ENCODE measurements at places on chromosomes 2 and 18.
A peak's percentile ranks its signal among the peaks of the same experiment; 100 is the strongest.

DNA sequence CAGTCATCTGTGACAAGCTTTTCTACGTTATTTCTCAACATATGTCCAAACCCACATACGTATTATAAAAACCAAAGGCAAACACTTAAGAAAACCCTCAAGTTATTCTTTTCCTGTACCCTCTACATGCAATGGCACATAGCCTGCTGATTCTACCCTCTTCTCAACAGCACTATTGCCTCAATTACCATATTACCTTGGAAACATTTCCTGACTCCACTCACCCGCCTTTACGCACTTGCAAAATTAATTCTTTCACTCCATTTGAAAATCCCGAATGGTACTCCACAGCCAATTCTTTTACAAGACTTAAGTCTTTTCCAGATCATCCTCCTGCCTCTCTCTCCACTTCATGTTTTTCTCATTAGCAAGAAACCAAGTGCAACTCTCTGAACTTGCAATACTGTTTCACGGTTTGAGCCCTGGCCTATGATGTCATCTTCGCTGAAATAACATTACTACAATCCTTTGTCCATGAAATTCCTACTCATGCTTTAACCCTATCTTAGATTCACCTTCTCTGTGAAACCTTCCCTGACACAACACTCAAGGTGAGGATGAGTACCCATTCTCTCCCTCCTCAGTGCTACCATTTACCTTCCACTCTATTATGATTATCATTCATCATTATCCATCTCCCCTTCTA, 29.0 kb downstream of the SESTD1 start:
- no peak for DNase-seq

DNA sequence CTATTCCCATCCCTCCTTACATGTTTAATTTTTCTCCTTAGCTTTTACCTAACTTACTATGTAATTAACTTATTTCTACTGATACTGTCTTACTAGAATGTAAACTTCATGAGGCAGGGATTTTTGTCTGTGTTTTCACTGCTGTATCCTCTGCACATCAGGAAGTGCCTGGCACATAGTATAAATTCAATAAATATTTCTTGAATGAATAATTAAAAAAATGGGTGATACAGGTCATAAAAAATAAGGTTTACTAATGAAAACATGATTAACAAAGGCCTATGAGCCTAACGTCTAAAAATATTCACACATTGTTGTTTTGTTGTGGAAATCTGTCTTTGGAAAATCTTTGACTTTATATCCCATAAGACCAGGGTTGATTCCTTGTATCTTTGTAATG, 4.5 kb downstream of the RBKS start:
- no peak for DNase-seq

- DNase-seq = no peak
These were observed 588 bp downstream of the CHAC2 start for GRCh38 chr2:53768242-53768542.

- DNase-seq = no peak
These were observed 3.2 kb upstream of the SH3RF3 start for GRCh38 chr2:109125593-109126500.

GRCh38 chr18:56639104-56639381, 651 bp upstream of the TXNL1 start:
- DNase-seq = no peak

GRCh38 chr2:197293252-197294007, 17.1 kb downstream of the ANKRD44 start:
- peak; percentile 63 for DNase-seq

GRCh38 chr2:78778756-78779510, 246.6 kb upstream of the REG3G start:
- DNase-seq = no peak

- DNase-seq = no peak
These were observed 145.5 kb upstream of the ITGA6 start for GRCh38 chr2:172281648-172282570.

DNA sequence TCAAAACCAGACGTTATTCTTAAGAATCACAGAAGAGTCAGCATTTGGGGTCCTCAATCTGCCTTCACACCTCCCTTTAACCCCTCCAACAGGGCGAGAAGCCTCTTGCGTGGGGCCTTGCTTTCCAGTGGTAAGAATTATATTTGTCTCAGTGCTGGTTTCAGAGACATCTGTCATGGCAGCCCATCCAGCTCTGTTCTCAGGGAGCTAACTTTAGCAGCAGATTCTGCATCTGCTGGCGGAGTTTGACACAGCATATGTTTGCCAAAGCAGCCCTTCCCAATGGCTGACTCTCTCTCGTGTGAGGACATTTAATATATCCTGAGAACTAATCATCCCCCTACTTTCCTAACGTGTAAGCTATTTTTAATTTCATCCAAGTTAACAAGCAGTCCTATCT, 91.5 kb upstream of the BCL11A start:
- no peak for DNase-seq

DNA sequence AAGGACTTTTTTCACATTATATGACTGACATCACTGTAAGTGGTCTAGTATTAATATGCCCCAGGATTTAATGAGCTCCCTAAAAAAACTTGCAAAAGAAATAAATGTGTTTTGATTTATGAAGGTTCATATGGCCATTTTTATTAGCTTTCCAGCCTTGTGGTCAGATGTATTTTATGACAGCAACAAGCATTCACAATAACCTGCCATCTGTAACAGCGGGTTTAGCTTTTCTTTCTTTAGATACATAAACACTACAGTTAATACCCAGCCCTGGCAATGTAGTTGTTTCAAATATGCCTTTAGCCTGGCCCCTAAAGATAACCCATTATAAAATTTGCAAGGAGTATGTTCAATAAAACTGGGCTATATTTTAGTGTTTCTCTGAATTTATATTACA, 1063.8 kb downstream of the SOCS6 start:
- DNase-seq = no peak

- no peak for DNase-seq
These were observed 18.1 kb downstream of the DTNB start for GRCh38 chr2:25655316-25655715.

GRCh38 chr2:32135409-32135808, 30.3 kb upstream of the SLC30A6 start:
- DNase-seq = no peak

- DNase-seq = no peak
These were observed 2.9 kb upstream of the EPB41L3 start for GRCh38 chr18:5546660-5547059.

GRCh38 chr2:219509780-219510511, 4.3 kb upstream of the ASIC4 start:
- no peak for DNase-seq

DNA sequence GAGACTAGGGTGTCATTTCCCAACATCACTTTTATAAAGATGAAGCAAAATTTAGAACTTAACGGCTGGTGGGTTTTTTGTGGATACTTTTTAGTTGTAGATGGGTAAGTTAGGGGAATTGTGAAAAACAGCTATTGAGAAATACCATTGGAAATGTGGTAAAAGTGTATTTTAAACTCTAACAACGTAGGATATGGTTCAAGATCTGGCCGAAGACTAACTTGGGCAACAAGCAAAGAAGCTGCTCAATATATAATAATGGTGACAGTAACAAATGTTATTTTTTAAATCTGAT, 1.6 kb downstream of the DNAH7 start:
- DNase-seq = no peak

DNA sequence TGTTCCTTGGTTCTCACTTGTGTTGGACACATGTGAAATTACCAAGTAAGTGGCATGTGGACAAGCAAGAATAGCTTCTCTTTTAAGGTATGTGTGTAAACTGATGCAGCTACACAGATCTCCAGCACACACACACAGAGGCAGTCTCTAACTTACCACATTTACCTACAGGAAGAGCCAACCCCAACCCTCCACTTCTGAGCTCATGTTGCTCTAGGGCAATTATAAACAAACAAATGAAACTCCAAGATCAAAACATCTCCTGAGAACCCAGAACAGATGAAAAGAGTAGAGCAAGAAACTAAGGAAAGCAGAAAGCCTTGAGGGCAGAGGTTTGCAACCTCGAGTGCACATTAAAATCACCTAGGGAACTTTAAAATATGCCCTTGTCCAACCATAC, 16.0 kb upstream of the TMEM37 start:
- DNase-seq = peak; percentile 61

DNA sequence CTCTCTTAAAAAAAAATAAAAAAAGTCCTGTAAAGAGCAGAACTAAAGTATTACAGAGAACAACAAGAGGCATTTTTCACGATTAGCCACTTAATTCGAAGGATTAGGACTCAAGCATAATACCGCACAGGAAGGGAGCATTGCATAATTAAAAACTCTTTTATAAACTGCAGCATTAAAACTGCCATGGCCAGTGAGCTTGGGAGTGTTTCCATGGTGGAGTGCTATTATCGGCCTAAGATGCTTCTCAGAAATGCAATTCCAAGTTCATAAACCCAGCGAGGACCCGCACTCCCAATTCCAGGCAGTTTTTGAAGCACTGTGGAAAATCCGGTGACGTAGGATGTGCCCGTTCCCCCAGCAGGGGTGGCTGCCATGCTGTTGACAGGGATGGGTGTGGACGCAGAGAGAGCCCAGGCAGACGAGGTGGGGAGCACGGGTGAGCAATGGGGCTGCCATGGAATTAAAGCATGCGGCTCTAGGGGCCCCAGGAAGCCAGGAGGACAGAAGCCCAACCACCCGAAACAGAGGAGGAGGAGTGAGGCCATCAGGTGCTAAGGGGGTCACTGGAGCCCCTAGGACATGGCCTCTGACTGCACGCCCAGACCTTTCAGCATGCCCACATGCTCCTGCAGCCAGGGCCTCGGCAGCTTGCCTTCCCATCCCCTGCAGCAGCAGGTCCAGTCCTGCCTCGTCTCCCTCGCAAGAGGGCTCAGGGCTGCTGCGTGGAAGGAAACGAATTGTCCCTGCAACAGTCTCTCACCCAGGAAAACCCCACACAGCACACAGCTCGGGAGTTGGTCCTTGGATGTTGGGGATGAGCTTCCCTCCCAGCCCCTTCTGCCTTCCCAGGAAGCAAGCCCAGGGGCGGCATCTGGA, 233.4 kb downstream of the NDUFA10 start:
- no peak for DNase-seq

GRCh38 chr2:60439219-60439974, 114.1 kb downstream of the BCL11A start:
- DNase-seq = no peak

GRCh38 chr2:222272446-222273015, 26.3 kb downstream of the PAX3 start:
- DNase-seq = no peak

DNA sequence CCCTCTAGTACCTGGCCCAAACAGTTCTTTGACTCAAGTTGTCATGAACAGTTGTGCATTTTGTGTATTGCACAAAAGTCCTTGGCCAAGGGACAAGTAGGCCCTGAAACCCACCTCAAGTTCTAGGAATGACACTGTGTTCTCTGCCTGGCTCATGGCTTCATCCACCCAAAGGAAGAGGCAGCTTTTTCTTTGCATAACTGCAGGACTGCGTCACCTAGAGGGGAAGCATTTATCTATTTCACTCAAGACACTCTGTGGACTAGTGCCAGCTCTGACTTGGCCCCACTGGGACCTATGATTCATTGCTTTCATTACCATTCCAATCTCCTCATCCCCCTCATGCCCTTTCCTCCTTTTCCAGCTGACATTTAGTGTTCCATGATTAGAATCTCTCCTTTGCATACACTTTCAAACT, 119.3 kb upstream of the SIX2 start:
- no peak for DNase-seq

DNA sequence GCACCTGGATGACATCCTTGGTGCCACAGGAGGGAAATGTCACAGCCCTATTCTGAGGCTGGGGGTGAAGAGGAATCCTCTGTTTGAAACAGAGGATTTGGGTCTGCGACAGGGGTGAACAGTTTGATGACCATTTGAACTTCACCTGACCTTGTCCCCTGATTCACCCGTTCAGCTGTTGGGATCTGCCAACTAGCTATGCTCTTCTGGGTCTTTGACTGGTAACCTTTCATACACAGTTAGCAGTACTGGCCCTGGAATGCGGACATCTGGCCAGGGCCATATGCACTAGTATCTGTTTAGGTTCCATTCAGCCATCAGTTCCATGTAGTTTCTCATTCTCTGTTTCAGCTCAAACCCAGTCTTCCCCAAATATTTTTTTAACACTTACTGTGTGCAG, 72.6 kb upstream of the MCFD2 start:
- DNase-seq = no peak

- no peak for DNase-seq
These were observed 169.9 kb downstream of the BCL11A start for GRCh38 chr2:60383401-60384143.

GRCh38 chr18:2360861-2361260, 210.4 kb downstream of the METTL4 start:
- no peak for DNase-seq

DNA sequence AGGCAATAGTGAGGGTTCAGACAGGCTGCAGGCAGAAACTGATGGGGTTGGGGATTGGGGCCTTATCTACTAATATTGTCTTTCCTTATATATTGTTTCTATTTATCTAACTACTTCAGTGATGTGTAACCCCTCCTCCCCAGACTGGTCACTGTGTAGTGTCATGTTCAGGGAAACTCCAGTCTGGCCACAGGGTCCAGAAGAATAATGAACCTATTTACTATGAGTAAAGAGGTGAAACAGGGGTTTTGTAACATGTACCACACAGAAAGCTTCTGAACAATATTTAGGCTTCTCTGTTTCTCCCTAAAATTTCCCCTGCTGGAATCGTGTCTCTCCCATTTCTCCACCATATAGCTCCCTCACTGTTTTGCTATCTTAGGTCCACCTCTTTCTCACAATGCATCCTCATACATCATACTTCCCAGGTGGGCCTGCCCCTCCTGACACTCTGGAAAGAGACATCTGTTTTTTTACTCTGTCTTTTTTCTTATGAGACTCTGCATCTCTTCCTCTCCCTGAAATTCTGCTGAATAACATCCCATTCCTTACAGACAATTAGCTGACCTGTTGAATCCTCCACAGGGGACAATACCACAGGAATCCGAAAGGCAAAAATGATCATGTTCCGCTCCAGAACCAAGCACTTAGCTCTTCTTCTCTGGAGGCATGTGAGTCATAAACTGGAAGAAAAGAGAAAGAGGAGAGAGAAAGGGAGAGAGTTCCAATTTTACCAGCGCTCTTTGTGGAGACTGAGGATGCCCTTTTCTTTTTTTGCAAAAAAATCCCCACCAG, 154.8 kb downstream of the ZEB2 start:
- no peak for DNase-seq

DNA sequence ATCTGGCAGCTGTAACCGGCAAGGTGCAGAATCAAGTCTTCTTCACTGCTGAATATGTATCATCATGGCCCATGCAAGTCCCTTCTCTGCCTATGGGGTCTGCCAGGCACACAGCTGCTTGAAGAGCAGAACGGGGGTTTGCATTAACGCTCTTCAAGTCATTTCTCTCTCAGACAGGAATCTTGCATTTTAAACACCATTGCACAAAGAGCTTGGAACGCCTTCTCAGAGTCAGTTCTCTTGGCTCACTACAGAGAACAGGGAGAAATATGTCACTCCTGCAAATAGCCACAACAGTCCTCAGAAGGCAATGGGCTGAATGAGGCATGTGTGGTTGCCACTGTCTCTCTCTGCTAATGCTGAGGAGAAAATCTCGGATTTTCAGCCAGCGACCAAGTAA, 2173.5 kb upstream of the PIK3C3 start:
- DNase-seq = no peak

Measured in T-helper 2 cell (primary cell).